ENCODE measurements at places on chromosomes 6 and 20.

- no peak for DNase-seq
Observed at GRCh38 chr6:16078064-16078463, 50.8 kb upstream of the MYLIP start.

DNA sequence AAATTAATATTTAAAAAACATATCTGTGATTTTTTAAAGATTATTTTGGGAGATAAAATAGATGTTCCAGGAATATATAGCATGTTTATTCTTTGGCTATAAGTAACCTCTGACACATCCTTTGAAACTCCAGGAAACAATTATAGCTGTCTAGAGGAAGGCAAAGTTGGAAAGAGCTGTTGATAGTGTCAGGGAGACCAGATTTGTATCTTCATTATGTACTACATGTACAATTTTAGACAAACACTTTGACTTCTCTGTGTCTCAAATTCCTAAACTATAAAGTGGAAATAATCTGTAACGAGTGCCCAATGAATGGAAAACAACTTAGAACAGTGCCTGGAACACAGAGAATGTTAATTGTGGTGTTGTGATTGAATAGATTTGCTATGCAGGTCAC is 25.6 kb upstream of the ADGRG6 start:
- no peak for DNase-seq

GRCh38 chr6:104050455-104050854 is 809.3 kb downstream of the HACE1 start:
- no peak for DNase-seq

DNA sequence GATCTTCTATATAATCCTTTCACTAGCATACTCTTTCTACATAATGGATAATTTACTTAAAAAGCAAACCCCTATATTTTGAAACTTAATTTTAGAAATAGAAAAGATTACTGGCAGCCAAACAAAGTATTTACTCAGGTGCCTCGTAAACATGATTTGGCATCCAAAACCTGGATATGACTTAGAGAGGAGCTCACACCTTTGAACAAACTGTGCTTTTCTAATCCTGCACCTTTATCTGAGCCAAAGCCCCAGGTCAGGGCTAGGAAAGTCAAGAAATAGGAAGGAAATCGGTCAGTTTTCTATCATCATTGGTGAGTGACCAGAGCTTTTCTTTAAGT is 170.9 kb downstream of the PHF3 start:
- no peak for DNase-seq

DNA sequence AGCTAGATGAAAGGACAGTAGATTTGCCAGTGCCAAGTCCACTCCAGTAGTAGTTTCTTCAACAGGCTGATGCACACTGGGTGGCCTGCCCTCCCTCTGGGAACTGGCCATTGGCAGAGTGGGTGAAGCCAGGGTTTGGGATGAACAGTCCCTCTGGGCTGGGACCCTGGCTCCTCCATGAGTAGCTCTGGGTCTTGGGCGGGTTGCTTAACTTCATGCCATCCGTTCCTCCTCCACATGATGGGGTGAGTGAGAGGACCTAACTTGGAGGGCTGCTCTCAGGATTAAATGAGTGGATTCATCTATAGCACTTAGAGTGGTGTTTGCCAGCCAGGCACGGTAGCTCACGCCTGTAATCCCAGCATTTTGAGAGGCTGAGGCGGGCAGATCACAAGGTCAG is 47.2 kb downstream of the PLAGL2 start:
- DNase-seq: no peak

Data from lower leg skin (tissue), 4 donors.